Endothelial cell (in vitro differentiated cells): ENCODE measurements at places on chromosomes 13 and 19.

DNA sequence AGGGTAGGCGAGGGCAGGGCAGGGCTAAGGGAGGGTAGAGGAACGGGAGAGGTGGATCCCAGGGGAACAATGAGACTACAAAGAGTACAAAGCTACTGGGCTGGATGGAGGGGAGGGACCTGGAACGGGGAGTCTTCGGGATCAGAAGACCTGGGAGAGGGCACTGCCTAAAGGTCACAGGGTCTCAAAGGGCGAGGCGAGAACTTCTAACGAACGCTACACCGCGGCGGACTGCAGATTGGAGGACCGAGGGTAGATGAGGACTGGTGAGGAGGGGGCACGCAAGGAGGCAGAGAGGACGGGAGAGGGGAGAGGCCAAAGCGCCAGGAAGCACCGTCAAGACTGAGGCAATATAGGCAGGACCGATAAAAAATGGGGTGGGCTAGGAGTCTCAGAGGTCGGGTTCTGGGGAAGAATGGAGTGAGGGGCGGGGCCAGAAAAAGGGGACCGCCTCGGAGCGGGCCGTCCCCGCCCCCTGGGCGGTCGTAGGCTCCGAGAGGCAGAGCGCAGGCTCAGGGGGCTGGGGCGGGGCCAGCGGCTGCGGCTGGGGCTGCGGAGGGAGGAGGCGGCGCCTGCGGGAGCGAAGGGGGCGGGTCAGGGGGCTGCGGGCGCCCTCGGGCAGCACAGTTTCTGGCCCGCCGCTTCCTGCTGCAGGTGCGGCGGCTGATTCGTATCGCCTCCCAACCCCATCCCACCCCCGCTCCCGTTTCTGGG lies 1.3 kb upstream of the KCNC3 start:
- H3K4me1 ChIP-seq = no peaks in the 10 kb centered on the region
- peaks cover 34% of the 10 kb centered on the region for H3K27me3 ChIP-seq
- no peak overlapping the region for H3K27ac ChIP-seq
- H3K36me3 ChIP-seq = peaks cover 37% of the 10 kb centered on the region
- DNase-seq = no peak

DNA sequence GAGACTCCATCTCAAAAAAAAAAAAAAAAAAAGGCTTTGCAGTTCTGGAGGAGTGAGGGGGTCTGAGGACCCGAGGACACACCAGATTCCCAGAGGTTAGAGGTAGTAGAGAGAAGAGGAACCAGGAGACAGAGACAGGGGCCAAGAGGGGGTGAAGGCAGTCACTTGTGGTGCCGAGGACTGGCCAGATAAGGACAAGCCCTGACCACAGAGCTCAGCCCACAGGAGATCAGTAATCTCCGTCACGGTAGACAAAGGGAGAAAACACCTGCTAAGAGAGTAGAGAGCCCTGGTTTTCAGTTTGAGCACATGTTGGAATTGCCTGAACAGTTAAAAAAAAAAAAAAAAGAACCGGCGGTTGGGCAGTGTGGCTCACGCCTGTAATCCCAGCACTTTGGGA lies 1.7 kb upstream of the PRAM1 start:
- no peak for DNase-seq
- no peak overlapping the region for H3K4me3 ChIP-seq
- H3K27ac ChIP-seq = no peak overlapping the region
- no peaks in the 10 kb centered on the region for H3K36me3 ChIP-seq

DNA sequence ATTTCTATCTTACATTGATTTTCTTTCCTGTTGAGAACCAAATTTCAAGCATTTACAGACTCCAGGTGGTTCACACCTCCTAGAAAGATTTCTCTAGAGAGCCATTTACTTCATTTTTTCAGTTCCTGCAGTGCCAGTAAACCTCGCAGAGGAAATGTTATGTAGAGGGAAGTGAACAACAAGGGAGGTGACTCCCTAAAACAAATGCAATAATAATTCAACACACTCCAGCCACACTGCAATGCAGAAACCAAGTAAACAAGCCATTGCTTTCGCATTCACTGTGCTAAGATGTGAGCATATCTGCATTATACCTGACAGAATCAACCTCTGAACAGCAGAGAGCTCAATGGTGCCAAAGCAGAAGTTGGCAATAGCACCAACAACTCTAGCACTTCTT lies 215.1 kb downstream of the RBM26 start:
- no peak overlapping the region for H3K4me3 ChIP-seq
- H3K27me3 ChIP-seq = peaks cover 1% of the 10 kb centered on the region
- no peak for DNase-seq

DNA sequence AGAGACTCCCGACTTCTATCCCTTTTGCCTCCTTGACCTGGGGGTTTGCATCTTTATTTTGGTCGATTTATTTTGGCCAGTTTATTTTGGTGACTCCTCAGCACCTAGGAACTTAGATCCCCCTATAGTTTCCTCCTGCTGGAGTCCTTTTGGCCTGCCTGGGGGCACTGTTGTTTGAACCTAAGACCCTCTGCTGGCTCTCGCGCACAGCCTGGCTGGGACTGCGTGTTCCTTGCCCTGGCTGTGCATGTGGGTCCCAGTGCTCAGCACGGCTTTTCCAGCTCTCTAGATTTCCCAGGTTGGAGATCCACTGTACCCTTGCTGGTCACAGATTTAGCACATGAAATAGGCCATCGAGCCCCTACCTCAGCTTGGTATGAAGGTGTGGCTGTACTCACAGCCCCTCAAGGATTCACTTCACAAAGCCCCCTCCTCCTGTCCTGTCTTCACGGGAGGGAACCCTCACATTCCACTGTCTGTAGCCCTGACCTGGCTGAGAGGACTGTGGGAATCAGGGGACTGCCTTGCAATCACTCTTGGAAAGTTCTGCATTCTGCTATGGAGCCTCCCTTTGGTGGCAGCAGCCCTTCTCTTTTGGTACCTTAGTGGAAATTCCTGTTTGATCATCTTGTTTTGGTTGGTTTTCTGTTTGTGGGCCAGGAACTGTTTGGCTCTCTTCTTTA lies 8.3 kb downstream of the UBAC2 start:
- no peak for DNase-seq
- H3K27me3 ChIP-seq = peaks cover 11% of the 10 kb centered on the region
- H3K4me3 ChIP-seq = no peak overlapping the region
- peaks cover 18% of the 10 kb centered on the region for H3K4me1 ChIP-seq
- H3K36me3 ChIP-seq = peaks cover 12% of the 10 kb centered on the region

- DNase-seq = no peak
- H3K4me1 ChIP-seq = peaks cover 13% of the 10 kb centered on the region
- H3K4me3 ChIP-seq = no peak overlapping the region
- H3K36me3 ChIP-seq = peaks cover 17% of the 10 kb centered on the region
- no peaks in the 10 kb centered on the region for H3K27me3 ChIP-seq
- no peak overlapping the region for H3K27ac ChIP-seq
Observed at GRCh38 chr13:100434010-100434763, 154.4 kb downstream of the GGACT start.

DNA sequence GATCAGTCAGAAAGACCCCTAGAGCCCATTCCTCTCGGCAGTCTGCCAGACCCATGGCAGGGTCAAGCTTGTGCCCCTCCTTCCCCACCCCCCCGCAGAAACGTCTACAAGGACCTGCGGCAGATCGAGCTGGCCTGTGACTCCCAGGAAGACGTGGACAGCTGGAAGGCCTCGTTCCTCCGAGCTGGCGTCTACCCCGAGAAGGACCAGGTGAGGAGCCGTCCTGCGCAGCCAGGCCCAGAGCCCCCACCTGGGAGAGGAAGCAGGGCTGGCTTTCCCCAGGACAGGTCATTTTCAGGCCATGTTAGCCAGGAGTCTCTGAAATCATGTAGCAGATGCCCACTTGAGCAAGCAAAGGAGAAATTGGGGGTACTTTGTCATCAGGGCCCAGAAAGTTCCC lies 12.3 kb downstream of the TMED1 start:
- H3K4me1 ChIP-seq = peaks cover 5% of the 10 kb centered on the region
- H3K4me3 ChIP-seq = no peak overlapping the region
- no peak for DNase-seq
- H3K27me3 ChIP-seq = peaks cover 7% of the 10 kb centered on the region
- peaks cover 37% of the 10 kb centered on the region for H3K36me3 ChIP-seq
- H3K27ac ChIP-seq = no peak overlapping the region

GRCh38 chr13:102401265-102401664 lies 583 bp downstream of the FGF14 start:
- peaks cover 13% of the 10 kb centered on the region for H3K27me3 ChIP-seq
- no peak overlapping the region for H3K27ac ChIP-seq
- H3K36me3 ChIP-seq = no peaks in the 10 kb centered on the region
- H3K4me1 ChIP-seq = peaks cover 18% of the 10 kb centered on the region
- DNase-seq = no peak
- peak overlapping the region; percentile 84 for H3K4me3 ChIP-seq

GRCh38 chr13:40190641-40191100 lies 475.8 kb downstream of the FOXO1 start:
- H3K27me3 ChIP-seq = peaks cover 5% of the 10 kb centered on the region
- H3K4me1 ChIP-seq = peaks cover 39% of the 10 kb centered on the region
- no peak overlapping the region for H3K27ac ChIP-seq
- DNase-seq = no peak

DNA sequence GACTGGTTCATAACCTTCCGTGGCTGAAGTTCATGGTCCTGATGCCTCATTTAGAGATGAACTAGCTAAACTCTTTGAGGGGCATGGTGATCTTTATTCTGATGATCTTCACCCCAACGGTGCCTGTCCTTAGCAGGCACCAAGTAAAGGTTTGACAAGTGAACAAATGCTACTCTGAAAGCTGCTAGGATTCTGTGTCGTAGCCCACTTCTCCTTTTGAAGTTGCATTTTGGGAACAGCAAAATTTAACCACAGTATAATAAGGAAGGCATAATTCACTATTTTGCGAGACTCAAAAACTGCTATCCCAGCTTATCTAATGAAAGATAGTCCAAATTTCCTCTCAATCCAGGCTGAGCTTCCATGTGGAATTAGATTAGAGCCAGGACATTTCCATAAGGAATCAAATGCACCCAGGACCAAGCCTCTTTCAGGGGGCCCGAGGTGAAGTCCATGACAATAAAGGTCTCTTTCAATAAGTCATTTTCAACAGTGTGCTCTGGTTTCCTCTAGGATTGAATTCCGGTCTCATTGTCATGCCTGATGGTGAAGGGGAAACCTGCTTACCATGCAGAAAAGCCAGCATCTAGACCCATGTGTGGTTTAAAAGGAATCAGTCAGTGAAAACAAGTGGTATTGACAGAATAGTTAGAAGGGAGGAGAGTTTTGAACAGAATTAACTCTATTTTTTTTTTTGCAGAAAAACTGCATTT lies 23.1 kb downstream of the SIAH3 start:
- H3K4me3 ChIP-seq = no peak overlapping the region
- DNase-seq = no peak
- H3K36me3 ChIP-seq = no peaks in the 10 kb centered on the region
- H3K27me3 ChIP-seq = no peaks in the 10 kb centered on the region

DNA sequence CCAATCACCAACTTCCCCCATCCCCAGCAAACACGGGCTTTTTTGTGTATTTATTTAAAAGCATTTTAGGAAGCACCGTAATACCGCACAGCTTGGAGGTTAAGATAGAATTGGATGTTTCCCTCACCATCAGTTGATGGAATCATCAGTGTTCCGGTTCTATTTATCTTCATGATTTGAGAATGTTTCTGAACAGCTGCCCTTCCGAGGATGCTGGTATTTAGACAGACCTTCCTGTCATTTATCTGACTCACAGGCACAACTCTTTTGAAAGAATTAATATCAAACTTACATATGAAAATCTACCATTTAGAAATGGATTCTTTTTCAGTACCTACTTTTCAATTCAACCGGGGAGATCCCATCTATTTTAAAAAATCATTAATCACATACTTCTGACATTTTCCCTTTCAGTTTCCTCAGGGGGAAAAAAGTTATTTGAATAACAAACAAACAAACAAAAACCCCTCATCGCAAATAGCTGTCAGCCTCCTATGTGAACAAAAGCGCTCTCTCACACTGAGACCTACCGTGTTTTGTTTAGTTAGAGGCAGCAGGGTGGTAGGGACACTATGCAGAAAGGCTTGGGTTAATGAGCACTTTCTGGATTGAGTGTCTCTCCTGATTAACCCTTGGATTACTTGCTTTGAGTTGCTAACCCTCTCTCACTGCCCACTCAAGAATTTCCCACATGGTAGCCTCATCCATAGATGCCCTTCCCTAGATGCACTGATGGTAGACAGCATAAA lies 189.3 kb downstream of the TM9SF2 start:
- no peak overlapping the region for H3K4me3 ChIP-seq
- no peak for DNase-seq
- no peaks in the 10 kb centered on the region for H3K36me3 ChIP-seq
- peaks cover 7% of the 10 kb centered on the region for H3K27me3 ChIP-seq

DNA sequence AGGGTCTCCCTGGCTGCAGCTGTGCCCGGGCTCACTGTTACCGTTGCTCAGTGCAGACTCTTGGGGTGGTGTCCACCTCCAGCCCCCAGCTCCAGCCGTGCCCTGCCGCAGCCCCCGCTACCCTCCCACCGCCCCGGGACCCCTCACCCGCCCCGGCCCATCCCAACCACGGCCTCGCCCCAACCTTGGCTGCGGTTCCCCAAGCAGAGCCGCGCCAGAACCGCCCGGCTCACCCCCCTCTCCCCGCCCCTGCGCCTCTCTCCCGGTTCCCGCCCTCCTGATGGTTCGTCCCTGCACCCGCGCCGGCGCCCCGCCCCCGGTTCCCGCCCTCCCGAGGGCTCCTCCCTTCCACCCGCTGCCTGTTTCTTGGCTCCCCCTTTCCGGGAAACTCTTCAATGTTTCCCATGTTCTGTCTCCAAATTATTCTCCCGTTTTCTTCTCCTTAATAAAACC lies 40.3 kb downstream of the ANKRD10 start:
- H3K36me3 ChIP-seq = peaks cover 3% of the 10 kb centered on the region
- peak overlapping the region; percentile 80 for H3K27ac ChIP-seq
- DNase-seq = peak; percentile 76
- peaks cover 5% of the 10 kb centered on the region for H3K27me3 ChIP-seq
- H3K4me1 ChIP-seq = peaks cover 20% of the 10 kb centered on the region

- DNase-seq = no peak
- H3K36me3 ChIP-seq = no peaks in the 10 kb centered on the region
- H3K27me3 ChIP-seq = peaks cover 1% of the 10 kb centered on the region
- no peak overlapping the region for H3K27ac ChIP-seq
- H3K4me1 ChIP-seq = no peaks in the 10 kb centered on the region
Observed at GRCh38 chr13:24039621-24040475, 120.7 kb upstream of the SPATA13 start.

- peaks cover 26% of the 10 kb centered on the region for H3K36me3 ChIP-seq
- DNase-seq = no peak
- peaks cover 7% of the 10 kb centered on the region for H3K4me1 ChIP-seq
- no peak overlapping the region for H3K27ac ChIP-seq
Observed at GRCh38 chr13:100347968-100348367, 240.6 kb downstream of the GGACT start.

GRCh38 chr19:3556978-3557460 lies 367 bp downstream of the MFSD12 start:
- no peak for DNase-seq
- H3K4me1 ChIP-seq = peaks cover 21% of the 10 kb centered on the region
- no peak overlapping the region for H3K27ac ChIP-seq

- H3K27me3 ChIP-seq = no peaks in the 10 kb centered on the region
- H3K27ac ChIP-seq = no peak overlapping the region
- H3K4me1 ChIP-seq = peaks cover 6% of the 10 kb centered on the region
Observed at GRCh38 chr13:50629497-50629896, 214.0 kb downstream of the DLEU7 start.

- peak; percentile 97 for DNase-seq
- no peaks in the 10 kb centered on the region for H3K36me3 ChIP-seq
- H3K4me1 ChIP-seq = peaks cover 28% of the 10 kb centered on the region
- peak overlapping the region; percentile 90 for H3K4me3 ChIP-seq
Observed at GRCh38 chr19:48321372-48321621, 4.1 kb upstream of the EMP3 start.
